ENCODE measurements at places on chromosomes 3 and 15.

GRCh38 chr3:150635076-150635475 lies 32.0 kb downstream of the SELENOT start:
- no peak for DNase-seq

DNA sequence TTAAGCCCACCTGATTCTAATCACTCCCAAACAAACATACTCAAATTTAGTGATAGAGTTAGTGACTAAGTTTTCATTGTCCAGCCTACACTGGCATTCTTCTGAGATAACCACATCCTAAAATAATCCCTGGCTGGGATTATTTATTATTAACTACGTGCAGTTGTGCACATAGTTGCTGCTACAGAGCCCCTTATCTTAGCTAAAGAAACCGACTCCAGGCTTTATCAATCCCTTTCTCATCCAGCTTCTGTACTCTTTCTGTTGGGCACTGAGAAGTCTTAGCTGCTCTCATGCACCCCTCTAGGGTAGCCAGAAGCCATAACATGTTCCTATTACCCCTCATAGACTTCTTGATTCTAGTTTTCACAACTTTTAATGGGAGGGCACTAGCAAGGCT lies 208.7 kb downstream of the MBNL1 start:
- no peak for DNase-seq

- no peak for DNase-seq
Measured at GRCh38 chr3:81953111-81953510, 191.7 kb upstream of the GBE1 start.

GRCh38 chr3:156449710-156450574 lies 105.0 kb downstream of the SSR3 start:
- no peak for DNase-seq

DNA sequence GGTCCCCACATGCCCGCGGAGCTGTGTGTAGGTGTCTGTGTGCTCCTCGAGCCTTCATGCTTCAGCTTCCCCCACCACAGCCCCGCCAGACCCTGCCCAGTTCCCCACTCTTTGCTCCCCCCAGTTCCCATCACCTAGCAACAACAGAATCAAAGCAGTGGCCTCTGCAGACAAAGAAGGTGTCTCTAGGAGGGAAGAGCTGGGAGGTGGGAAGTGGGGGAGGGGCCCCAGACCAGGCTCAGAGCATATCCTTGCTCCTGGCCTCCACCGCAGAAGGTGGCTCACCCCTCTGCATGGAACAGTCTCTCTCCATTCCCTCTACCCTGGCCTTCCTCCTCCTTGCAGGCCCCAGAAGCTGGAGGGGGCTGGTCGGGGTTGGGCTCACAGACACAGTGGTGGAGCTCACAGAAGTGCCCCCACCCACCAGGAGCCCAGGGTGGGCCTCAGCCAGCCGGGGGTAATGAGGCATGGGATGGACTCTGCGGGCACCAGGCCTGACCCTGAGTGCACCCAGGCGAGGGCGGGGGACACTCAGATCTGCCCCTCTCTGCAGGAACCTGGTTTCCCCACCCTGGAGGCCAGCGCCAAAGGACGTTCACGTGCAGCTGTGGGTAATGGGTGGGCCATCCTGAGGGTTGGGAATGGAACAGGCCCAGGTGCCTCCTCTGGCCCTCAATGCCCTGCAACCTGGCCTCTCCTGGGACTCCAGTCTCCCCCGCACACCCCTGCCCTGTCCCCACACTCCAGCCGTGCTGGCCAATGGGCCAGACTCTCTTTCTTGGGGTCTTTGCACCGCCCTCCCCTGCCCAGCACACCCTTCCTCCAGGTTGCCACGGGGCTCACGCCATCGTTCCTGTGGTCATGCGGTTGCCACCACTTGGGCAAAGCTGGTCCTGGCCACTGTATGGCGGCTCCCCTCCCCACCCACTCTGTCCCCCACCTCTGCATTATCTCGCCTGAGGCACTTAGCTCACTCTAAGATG lies 53.4 kb downstream of the TPRA1 start:
- no peak for DNase-seq

GRCh38 chr3:53773021-53773436 lies 73.2 kb downstream of the CHDH start:
- no peak for DNase-seq

DNA sequence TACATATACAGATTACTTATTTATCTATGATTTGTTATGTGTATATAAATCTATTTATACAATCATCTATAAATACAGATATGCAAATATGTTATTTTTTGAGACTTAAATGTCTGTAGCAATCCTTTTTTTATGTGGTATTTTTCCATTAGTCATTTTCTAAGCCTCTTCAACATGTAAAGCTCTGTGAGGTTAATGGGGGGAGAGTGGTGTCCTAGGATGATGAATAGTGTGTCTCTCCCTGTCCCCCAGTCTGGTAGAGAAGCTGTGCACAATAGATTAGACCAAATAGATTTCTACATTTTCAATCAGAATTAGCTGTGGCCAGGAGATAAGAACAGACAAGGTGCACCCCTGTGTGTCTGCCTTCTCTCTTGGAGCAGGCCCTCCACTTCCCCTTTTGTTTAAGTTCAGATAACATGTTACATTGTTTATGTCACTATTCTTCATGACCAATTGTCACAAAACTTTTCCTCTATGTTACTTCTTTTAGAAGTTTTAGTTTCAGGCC lies 453.9 kb downstream of the LPP start:
- no peak for DNase-seq

Measured in T-helper 22 cell (primary cell).